ENCODE measurements at places on chromosomes 13 and 19. TPM values are rescaled to one million over a fixed set of nuclear protein-coding genes. Genes with fewer than 3 reads are reported as not detected.

The KLK14 gene
- total RNA-seq, result 0.17 TPM

The CABP5 gene
- not detected for total RNA-seq

The RASAL3 gene
- not detected for total RNA-seq

The IGFL4 gene
- total RNA-seq, result 0.30 TPM

The APLP1 gene
- total RNA-seq, result 93.9 TPM

The SLC7A9 gene
- 0.43 TPM for total RNA-seq

The KCNC3 gene
- total RNA-seq, result 1.5 TPM

The LSR gene
- total RNA-seq, result 10.2 TPM

The ELANE gene
- 0.14 TPM for total RNA-seq

The CCDC70 gene
- total RNA-seq, result not detected

The SIPA1L3 gene
- 37.6 TPM for total RNA-seq

The TBXA2R gene
- 1.6 TPM for total RNA-seq

The PSG11 gene
- total RNA-seq, result not detected

The ZNF146 gene
- total RNA-seq, result 104 TPM

The FXYD7 gene
- total RNA-seq, result not detected

The ETV2 gene
- total RNA-seq, result 3.4 TPM

The SAFB2 gene
- 41.4 TPM for total RNA-seq

The SHISA7 gene
- total RNA-seq, result not detected

The ZNF700 gene
- total RNA-seq, result 0.30 TPM

The RFPL4A gene
- 0.48 TPM for total RNA-seq

The SLC1A6 gene
- total RNA-seq, result not detected

The ERICH6B gene
- total RNA-seq, result not detected

The IGFL1 gene
- 2.3 TPM for total RNA-seq

The C1QTNF9B gene
- total RNA-seq, result not detected

The KLK12 gene
- total RNA-seq, result not detected

The CGB2 gene
- total RNA-seq, result 0.09 TPM

The URAD gene
- not detected for total RNA-seq

The SLC6A16 gene
- total RNA-seq, result 1.3 TPM

The FKBP8 gene
- total RNA-seq, result 154 TPM

The CD37 gene
- not detected for total RNA-seq

The CASP14 gene
- not detected for total RNA-seq

The GGN gene
- total RNA-seq, result 0.49 TPM

The HAUS5 gene
- total RNA-seq, result 14.6 TPM

The SIGLEC8 gene
- total RNA-seq, result not detected

The LACC1 gene
- 4.8 TPM for total RNA-seq

The KLK5 gene
- 0.09 TPM for total RNA-seq

The GJB2 gene
- total RNA-seq, result 0.75 TPM

The C19orf33 gene
- total RNA-seq, result 761 TPM

The NCR1 gene
- total RNA-seq, result not detected

The EDNRB gene
- not detected for total RNA-seq

The FGF21 gene
- not detected for total RNA-seq

The MAP2K7 gene
- total RNA-seq, result 14.9 TPM

The CEACAM20 gene
- 0.05 TPM for total RNA-seq

The HCST gene
- total RNA-seq, result 0.29 TPM

The NTF4 gene
- 0.72 TPM for total RNA-seq

The SRRM5 gene
- total RNA-seq, result 0.73 TPM

The RNF6 gene
- total RNA-seq, result 25.1 TPM

The ZNF550 gene
- total RNA-seq, result 3.9 TPM

The CPB2 gene
- total RNA-seq, result 0.08 TPM
